Cardiac septum (tissue), 1 donor: ENCODE measurements at places on chromosomes 11 and 22.

DNA sequence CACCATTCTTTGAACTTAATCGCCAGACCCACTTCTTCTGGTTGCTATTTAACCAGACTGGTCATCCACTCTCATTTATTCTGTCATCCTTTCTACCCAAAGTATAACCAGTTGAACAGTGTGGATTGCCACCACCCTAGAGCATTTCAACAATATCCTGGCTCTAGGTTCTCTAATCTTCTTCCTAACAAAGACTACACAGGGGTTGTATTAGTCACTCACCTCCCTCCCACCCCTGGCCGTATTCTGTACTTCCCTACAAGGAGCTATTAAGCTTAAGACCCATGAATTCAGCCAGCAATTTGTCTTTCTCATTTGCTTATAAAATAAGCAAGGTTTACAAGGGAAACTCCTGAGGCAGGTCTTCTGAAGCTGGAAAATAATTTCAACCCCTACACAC lies 46.9 kb upstream of the CEP126 start:
- no peak for DNase-seq

- DNase-seq: no peak
These were observed 1458.6 kb upstream of the TENM4 start for GRCh38 chr11:80899381-80899780.

DNA sequence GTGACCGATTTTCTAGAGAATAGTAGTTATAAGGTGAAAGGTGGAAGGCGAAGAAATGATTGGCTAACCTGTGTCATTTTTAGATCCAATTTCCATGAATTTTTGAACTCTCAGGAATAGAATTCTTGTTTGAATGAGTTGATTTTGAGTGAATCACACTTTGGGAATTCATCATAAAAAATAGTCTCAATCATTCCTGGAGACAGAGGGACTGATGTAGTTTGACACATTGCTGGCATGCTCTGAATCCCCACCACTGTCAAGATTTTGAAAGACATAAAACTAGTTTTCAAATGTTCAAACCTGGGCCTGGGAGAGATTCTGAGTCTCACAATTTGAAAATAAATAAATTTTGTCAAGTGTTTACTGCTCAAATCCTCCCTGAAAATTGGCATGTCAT lies 861.4 kb upstream of the RAG2 start:
- DNase-seq: no peak

DNA sequence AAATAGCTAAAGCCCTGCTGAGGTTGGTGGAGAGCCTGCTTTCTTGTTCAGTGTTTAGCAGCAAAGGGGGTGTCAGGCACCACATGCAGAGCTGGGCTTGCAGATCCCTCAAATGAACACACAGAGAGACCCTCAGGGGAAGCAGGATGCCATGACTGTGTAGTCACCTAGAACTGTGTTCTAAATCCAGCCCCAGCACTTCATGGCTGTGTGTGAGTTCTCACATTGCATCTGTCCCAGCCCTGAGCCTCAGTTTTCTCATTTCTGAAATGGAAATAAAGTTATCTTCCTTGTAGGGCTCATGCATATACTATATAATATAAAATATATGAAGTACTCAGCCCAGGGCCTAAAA lies 47.1 kb downstream of the CWC15 start:
- DNase-seq: no peak
